ENCODE measurements at places on chromosomes 5 and 9. TPM values are rescaled to one million over a fixed set of nuclear protein-coding genes. Genes with fewer than 3 reads are reported as not detected.

Gene BAAT
- not detected for total RNA-seq

Gene TAF11L5
- total RNA-seq: not detected

Gene PCDHGA11
- 11.7 TPM for total RNA-seq

Gene IL3
- not detected for total RNA-seq

Gene CYSRT1
- 0.17 TPM for total RNA-seq

Gene SHC3
- 4.4 TPM for total RNA-seq

Gene DND1
- total RNA-seq: not detected

Gene GFI1B
- not detected for total RNA-seq

Gene AQP3
- 5.4 TPM for total RNA-seq

Gene FOXD4L6
- total RNA-seq: 0.09 TPM

Gene HAVCR2
- not detected for total RNA-seq

Gene UHRF2
- total RNA-seq: 21.3 TPM

Gene TMEM215
- total RNA-seq: not detected

Gene C9
- not detected for total RNA-seq

Gene FRRS1L
- total RNA-seq: 1.2 TPM

Gene IL31RA
- not detected for total RNA-seq

Gene SPINK7
- total RNA-seq: not detected

Gene MUSK
- total RNA-seq: not detected

Gene ZNF608
- 10.5 TPM for total RNA-seq

Gene DMRT3
- total RNA-seq: not detected

Gene TSSK1B
- not detected for total RNA-seq

Gene MARCOL
- not detected for total RNA-seq

Gene FAXDC2
- total RNA-seq: 13.7 TPM

Gene SPATA31E1
- total RNA-seq: not detected

Gene CCL27
- not detected for total RNA-seq

Gene FOXD4L5
- 0.94 TPM for total RNA-seq

Gene DDX4
- not detected for total RNA-seq

Gene SLC36A2
- total RNA-seq: not detected

Gene CDH9
- total RNA-seq: not detected

Gene SHROOM1
- total RNA-seq: 2.6 TPM

Gene SV2C
- not detected for total RNA-seq

Gene BNC2
- 19.5 TPM for total RNA-seq

Gene CDC26
- 43.2 TPM for total RNA-seq

Gene AQP7
- not detected for total RNA-seq

Gene GNG10
- 67.4 TPM for total RNA-seq

Gene MACIR
- 5.8 TPM for total RNA-seq
